Kidney (tissue), 22 donors: ENCODE measurements at places on chromosomes 3 and 15. TPM values are rescaled to one million over a fixed set of nuclear protein-coding genes. Genes with fewer than 3 reads are reported as not detected.

GRCh38 chr3:78277801-78278200 is 1237.9 kb downstream of the ROBO2 start:
- no peak for DNase-seq

GRCh38 chr15:58292751-58293175 is 139.0 kb upstream of the LIPC start:
- DNase-seq, result no peak

DNA sequence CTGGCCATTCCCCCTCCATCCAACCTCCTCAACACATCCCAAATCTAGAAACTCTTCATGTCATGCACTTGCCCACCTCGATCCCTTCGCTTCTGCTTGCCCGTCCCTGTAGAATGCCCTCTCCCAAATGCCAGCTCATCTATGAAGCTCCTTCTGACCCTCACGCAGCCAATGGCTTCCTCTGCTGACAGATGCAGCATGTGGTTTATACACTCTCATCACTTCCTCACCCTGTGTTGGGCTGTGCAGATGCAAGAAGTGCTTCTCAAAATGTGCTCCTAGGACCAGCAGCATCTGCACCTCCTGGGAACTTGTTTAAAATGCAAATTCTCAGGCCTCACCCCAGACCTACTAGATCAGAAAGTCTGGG is 51.7 kb downstream of the SEMA5B start:
- no peak for DNase-seq

DNA sequence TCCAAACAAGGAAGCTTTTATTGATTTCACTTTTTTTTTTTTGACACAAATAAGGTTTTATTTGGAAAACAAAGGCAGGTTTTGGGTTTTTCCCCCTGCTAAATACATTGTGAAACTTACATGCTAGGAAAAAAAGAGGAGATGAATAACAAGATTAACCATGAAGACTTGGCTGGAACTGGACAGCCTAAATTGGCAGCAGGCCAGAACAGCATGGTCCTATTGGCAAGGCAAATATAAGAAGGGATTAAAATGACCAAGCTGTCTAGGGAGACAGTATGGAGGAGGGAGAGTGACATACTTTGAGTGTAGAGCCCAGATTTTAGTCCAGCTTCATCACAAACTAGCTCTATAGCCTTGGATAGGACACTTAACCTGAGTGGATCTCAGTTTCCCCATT is 63.9 kb upstream of the BBX start:
- DNase-seq, result no peak

The LCTL gene
- total RNA-seq, result not detected

The FGF7 gene
- 23.8 TPM for total RNA-seq
